Hematopoietic multipotent progenitor cell treated with erythropoietin and hydrocortisone succinate and interleukin-3 and kit ligand, for 4 days (in vitro differentiated cells): ENCODE measurements at places on chromosomes 4 and X.

- peak; percentile 69 for DNase-seq
These were observed 29.1 kb upstream of the TRO start for GRCh38 chrX:54891573-54891972.

DNA sequence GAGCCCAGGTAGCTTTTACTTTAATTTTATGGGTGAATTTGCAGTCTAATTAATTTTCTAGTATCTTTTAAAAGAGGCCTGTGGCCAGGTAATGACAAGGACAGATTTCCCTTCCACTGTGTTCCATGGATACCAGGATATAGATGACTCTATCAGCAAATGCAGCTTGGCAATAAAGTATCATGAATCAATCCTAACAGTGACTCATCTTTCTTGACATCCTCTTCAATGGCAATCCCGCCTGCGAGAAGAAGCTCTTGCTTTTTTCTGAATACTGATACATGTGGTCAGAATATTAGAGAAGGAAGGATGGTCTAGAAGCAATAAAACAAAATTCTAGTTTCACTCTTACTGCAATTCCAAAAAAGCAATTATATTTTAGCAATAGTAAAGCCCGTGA is 267.8 kb downstream of the DTHD1 start:
- DNase-seq: no peak

GRCh38 chr4:36138220-36138619 is 106.1 kb downstream of the ARAP2 start:
- no peak for DNase-seq

GRCh38 chrX:47502316-47503125 is 19.5 kb upstream of the ZNF41 start:
- no peak for DNase-seq

GRCh38 chrX:54944816-54945215 is 24.2 kb downstream of the TRO start:
- no peak for DNase-seq
